ENCODE measurements at places on chromosomes 1 and 21. TPM values are rescaled to one million over a fixed set of nuclear protein-coding genes. Genes with fewer than 3 reads are reported as not detected.

The FAAH gene
- total RNA-seq = not detected

The TINAGL1 gene
- 0.56 TPM for total RNA-seq

The FCRL4 gene
- not detected for total RNA-seq

DNA sequence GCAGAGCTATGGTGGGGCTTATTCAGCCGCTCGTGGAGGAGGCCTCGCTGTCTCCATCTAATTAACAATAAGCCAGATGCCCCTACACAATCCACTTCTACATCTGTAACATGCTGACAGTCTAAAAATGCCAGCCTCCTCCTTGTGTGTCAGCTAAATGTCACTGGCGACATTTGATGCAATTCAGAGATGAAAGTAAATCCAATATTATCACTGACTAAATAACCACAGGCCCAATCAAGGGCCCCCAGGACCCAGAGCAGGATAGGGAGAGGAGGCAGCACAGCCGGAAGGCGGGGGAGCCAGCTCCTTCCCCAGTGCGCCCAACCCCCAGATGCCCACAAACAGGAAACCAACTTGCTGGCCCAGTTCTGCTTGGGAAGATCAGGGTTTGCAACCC, 76.6 kb downstream of the DMRTA2 start:
- no peak for DNase-seq
- no peak overlapping the region for H3K27ac ChIP-seq
- no peak overlapping the region for H3K4me3 ChIP-seq
- no peaks in the 10 kb centered on the region for H3K4me1 ChIP-seq

DNA sequence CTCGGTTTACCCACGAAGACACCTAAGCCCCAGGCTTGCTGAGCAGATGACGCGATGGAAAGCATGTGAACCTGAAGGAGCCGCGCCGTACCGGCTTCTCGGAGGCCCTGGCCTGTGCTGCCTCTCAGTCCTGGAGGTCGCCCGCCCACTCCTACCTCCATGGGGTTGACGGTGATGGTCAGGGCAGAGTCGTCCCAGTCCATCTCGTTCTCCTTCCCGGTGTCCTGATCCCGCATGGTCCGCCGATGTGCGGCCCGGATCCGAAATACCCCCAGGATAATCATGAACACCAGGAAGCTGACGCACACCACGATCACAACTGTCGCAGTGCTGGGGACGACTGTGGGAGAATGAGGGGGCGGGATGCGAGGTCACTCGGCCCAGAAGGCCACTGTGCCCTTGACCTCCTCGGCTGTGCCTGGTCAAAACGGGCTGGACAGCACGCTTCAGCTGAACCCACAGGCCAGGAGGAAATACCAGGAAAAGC, 79.6 kb downstream of the PIK3CD start:
- peaks cover 81% of the 10 kb centered on the region for H3K36me3 ChIP-seq
- no peak overlapping the region for H3K27ac ChIP-seq
- no peak for DNase-seq
- no peak overlapping the region for H3K4me3 ChIP-seq
- H3K27me3 ChIP-seq = no peaks in the 10 kb centered on the region

DNA sequence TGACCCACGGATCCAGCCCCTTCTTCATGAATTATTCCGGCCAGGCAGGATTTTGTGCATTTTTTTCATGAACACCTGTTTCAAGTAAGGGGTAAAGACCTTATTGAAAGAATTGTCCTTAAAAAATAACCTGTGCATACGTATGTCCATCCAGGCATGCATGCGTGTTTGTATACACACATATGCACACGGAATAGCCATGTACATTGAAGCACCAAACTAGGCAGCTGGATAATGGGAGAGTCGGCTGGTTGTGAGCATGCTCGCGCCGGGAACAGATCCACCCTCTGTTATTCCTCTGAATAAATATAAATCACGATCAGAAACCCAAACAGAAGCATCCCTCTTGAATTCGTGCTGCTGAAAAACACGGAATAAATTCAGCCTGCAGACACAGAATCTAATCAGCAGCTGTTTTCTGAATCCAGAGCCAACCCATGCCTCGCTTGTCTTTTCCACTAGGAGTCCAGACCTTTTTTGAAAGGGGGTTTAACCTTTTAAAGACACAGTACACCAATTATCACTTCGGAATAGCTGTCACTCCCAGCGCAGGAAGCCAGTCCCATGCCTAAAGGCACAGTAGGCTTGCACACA, at the start of gene HIVEP3:
Gene HIVEP3 (minus strand): TSS at position 473 of the 594 bp plus-strand sequence.
- H3K27ac ChIP-seq = no peak within 1 kb of the TSS
- DNase-seq = no peak
- no peaks in the 10 kb centered on the region for H3K36me3 ChIP-seq
- 0 out of 2 replicates have a peak, but pooled peaks cover 4% of the 10 kb centered on the region for H3K27me3 ChIP-seq
- H3K4me1 ChIP-seq = peaks cover 9% of the 10 kb centered on the region

GRCh38 chr1:47865881-47866535, 131.2 kb downstream of the TRABD2B start:
- no peak for DNase-seq
- H3K4me1 ChIP-seq = no peaks in the 10 kb centered on the region
- no peaks in the 10 kb centered on the region for H3K27me3 ChIP-seq

- H3K27ac ChIP-seq = no peak overlapping the region
- H3K27me3 ChIP-seq = no peaks in the 10 kb centered on the region
- H3K4me1 ChIP-seq = no peaks in the 10 kb centered on the region
- no peaks in the 10 kb centered on the region for H3K36me3 ChIP-seq
- DNase-seq = no peak
- H3K4me3 ChIP-seq = no peak overlapping the region
Measured at GRCh38 chr1:5109633-5110032, 455.2 kb downstream of the AJAP1 start.

- no peak overlapping the region for H3K4me3 ChIP-seq
- no peaks in the 10 kb centered on the region for H3K36me3 ChIP-seq
- no peak for DNase-seq
- no peaks in the 10 kb centered on the region for H3K4me1 ChIP-seq
Measured at GRCh38 chr21:15722591-15723324, 7.0 kb upstream of the USP25 start.

GRCh38 chr1:204502241-204502640, 7.6 kb upstream of the PIK3C2B start:
- H3K27ac ChIP-seq = no peak overlapping the region
- H3K36me3 ChIP-seq = no peaks in the 10 kb centered on the region
- H3K4me3 ChIP-seq = no peak overlapping the region
- peaks cover 16% of the 10 kb centered on the region for H3K27me3 ChIP-seq
- no peaks in the 10 kb centered on the region for H3K4me1 ChIP-seq

DNA sequence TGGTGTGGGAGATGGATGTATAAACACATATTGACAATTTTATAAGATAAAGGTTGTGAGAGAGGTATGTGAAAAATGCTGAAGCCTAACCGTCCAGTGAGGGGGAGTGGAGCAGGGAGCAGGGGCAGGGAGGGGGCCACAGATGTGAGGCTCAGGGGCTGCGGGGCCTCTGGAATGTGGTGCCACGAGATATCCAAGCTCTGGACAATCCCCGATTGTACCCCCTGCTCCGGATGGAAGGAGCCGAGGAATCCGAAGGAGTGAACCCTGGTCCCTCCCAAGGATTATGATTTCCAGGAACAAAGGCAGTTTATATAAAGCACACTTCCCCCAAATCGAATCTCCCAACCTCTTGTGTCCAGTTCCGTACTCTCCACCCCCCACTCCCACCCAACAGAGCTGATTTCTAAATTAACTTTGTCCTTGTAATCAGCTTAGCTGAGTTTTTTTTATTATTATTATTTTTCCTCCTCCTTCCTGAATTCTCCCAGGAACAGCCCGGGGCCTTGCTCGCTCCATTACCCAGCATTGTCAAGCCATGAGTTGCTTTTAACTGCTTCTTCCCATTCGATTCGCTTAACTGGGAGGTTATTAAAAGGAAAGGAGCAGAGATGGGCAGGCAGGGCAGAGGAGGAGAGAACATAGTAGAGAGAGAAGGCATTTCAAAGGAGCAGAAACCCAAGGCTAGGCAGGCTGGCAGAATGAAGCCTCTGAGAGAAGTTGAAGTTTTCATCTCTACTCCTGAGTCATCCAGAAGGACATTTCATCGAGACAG, 9.4 kb downstream of the KIRREL1 start:
- H3K4me1 ChIP-seq = peaks cover 61% of the 10 kb centered on the region
- no peak overlapping the region for H3K4me3 ChIP-seq
- no peaks in the 10 kb centered on the region for H3K27me3 ChIP-seq
- DNase-seq = peak; percentile 61

DNA sequence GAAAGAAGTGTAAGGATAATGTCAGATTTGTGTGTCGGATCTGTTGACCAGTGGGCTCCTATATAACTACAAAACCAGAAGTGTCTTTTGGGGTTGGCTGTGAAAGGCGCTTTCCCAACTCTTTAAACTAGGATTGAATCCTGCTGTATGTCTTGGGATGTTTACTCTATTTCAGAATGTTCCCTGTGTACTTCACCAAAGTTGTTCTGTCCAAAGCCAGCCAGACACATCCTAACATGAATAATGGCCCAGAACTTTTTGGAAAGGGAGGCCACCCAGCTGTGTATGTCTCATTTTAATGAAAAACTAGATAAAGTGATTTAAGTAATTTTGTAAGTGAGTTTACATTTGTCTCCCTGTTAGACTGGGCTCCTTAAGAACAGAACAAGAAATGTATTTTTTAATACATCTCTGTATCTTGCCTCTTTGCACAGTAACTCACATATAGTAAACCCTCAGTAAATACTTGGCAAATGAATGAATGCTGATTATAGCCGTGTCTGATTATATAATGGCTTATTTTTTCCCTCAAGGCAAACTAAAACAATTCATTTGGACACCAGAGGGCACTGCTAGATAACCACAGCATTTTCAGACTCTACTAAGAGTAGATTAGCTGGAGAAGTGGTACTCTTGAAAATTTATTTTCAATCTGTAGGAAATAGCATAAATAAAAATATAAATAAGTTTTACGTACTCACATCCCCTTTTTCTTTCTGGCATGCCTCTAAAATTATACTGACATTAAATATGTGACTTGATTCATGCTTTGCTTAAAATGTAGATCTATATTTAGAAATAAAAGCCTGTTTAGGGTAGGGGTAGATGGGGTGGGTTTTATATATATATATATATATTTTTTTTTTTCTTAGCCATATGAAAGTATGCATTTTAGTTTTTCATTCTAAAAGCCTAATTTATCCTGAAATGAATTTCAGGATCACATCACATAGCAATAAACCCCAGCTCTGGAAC, 23.8 kb downstream of the TSEN15 start:
- peaks cover 3% of the 10 kb centered on the region for H3K4me1 ChIP-seq
- no peaks in the 10 kb centered on the region for H3K27me3 ChIP-seq
- peak; percentile 75 for DNase-seq
- no peak overlapping the region for H3K4me3 ChIP-seq
- H3K27ac ChIP-seq = no peak overlapping the region
- peaks cover 2% of the 10 kb centered on the region for H3K36me3 ChIP-seq

GRCh38 chr1:168520052-168520751, 23.6 kb downstream of the XCL2 start:
- H3K4me3 ChIP-seq = no peak overlapping the region
- H3K27me3 ChIP-seq = no peaks in the 10 kb centered on the region
- no peaks in the 10 kb centered on the region for H3K4me1 ChIP-seq
- no peaks in the 10 kb centered on the region for H3K36me3 ChIP-seq

GRCh38 chr1:219149953-219150352, 23.7 kb upstream of the LYPLAL1 start:
- no peaks in the 10 kb centered on the region for H3K36me3 ChIP-seq
- H3K4me1 ChIP-seq = no peaks in the 10 kb centered on the region
- no peak overlapping the region for H3K4me3 ChIP-seq
- H3K27ac ChIP-seq = no peak overlapping the region
- no peaks in the 10 kb centered on the region for H3K27me3 ChIP-seq
- DNase-seq = no peak

DNA sequence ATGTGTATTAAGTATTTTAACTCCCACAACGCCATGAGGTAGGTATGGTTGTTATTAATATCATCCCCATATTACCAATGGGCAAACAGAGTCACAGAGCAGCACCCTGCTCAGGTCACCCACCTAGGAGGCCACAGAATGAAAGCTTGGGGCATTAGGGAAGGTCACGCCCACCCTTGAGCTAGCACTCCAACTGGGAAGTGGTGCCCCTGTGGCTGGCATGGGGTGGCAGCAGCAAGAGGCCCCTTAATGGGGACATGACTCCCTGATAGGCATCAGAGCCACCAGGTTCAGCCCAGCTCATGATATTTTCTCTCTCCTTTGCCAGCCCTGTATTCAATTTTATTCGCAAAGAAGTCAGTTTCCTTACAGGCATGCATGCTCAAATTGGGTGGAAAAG, 90.6 kb downstream of the DMRTB1 start:
- no peak for DNase-seq
- H3K4me1 ChIP-seq = peaks cover 6% of the 10 kb centered on the region
- no peak overlapping the region for H3K4me3 ChIP-seq
- no peaks in the 10 kb centered on the region for H3K27me3 ChIP-seq
- H3K36me3 ChIP-seq = no peaks in the 10 kb centered on the region
- H3K27ac ChIP-seq = no peak overlapping the region

- DNase-seq = no peak
- H3K4me1 ChIP-seq = no peaks in the 10 kb centered on the region
- no peak overlapping the region for H3K4me3 ChIP-seq
- H3K36me3 ChIP-seq = no peaks in the 10 kb centered on the region
- no peaks in the 10 kb centered on the region for H3K27me3 ChIP-seq
Measured at GRCh38 chr1:46254668-46255067, 7.1 kb downstream of the RAD54L start.

- no peaks in the 10 kb centered on the region for H3K36me3 ChIP-seq
- H3K27ac ChIP-seq = no peak overlapping the region
- no peak for DNase-seq
- H3K4me3 ChIP-seq = no peak overlapping the region
Measured at GRCh38 chr1:228156515-228156881, 6.8 kb downstream of the GJC2 start.
